ENCODE measurements at places on chromosomes 5 and 9.

- no peaks in the 10 kb centered on the region for H3K36me3 ChIP-seq
- H3K27ac ChIP-seq = no peak overlapping the region
- no peak for DNase-seq
- H3K4me3 ChIP-seq = no peak overlapping the region
- no peaks in the 10 kb centered on the region for H3K27me3 ChIP-seq
- no peaks in the 10 kb centered on the region for H3K4me1 ChIP-seq
Measured at GRCh38 chr5:86749841-86750240, 132.1 kb downstream of the COX7C start.

DNA sequence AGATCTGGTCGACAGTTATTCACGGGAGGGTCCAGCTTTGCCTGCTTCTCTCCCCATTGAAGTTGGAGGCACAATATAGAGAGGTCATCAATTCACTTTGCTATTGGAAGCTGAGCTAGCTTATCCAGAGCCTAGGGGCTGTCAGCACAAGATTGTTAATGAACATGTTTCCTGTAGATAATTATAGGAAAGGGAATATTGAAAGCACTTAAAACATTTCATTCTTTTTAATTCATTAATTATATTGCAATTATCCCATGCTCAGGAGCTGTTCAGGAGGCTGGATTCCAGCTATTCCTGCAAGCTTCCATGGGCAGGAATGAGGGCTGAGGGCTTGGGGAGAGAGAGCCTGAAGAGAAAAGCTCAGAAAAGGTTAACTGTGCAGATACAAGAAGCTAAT lies 153.1 kb upstream of the BRINP1 start:
- H3K36me3 ChIP-seq = no peaks in the 10 kb centered on the region
- H3K4me3 ChIP-seq = no peak overlapping the region

GRCh38 chr5:58044166-58044565 lies 415.7 kb downstream of the PLK2 start:
- no peaks in the 10 kb centered on the region for H3K36me3 ChIP-seq
- no peak overlapping the region for H3K27ac ChIP-seq
- no peaks in the 10 kb centered on the region for H3K4me1 ChIP-seq
- DNase-seq = no peak

DNA sequence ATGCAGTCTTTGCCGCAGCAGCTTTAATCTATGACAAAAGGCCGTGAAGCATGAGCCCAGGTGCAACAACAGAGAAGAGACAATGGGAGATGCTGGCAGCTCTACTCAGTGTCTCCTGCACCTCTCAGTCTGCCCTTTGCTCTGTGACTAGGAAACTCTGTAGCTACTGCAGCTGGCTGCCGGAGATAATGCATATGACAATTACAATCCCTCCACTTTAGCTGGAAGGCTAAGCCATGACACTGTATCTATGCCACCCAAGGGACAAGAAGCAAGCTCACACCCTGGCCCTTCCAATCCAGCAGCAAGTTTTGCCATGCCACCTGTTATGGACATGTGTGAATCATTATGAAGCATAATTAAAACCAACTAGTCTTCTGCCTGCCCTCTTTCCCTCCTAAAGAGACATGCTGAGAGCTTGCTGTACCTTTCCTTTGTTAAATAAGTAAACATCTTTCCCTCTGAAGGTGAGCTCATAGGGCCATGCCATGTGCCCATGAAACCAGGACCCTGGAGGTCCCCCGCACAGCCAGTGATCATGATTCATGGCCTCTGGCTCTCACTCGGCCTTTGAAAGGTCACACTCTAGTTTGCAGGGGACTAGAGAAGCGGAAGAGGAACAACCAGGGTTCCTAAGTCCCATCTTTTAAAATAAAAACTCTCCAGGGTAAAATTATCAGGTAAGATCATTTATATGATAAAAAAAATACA lies 219.4 kb downstream of the SPOCK1 start:
- no peaks in the 10 kb centered on the region for H3K4me1 ChIP-seq
- no peaks in the 10 kb centered on the region for H3K27me3 ChIP-seq
- H3K36me3 ChIP-seq = no peaks in the 10 kb centered on the region
- H3K27ac ChIP-seq = no peak overlapping the region
- no peak for DNase-seq

DNA sequence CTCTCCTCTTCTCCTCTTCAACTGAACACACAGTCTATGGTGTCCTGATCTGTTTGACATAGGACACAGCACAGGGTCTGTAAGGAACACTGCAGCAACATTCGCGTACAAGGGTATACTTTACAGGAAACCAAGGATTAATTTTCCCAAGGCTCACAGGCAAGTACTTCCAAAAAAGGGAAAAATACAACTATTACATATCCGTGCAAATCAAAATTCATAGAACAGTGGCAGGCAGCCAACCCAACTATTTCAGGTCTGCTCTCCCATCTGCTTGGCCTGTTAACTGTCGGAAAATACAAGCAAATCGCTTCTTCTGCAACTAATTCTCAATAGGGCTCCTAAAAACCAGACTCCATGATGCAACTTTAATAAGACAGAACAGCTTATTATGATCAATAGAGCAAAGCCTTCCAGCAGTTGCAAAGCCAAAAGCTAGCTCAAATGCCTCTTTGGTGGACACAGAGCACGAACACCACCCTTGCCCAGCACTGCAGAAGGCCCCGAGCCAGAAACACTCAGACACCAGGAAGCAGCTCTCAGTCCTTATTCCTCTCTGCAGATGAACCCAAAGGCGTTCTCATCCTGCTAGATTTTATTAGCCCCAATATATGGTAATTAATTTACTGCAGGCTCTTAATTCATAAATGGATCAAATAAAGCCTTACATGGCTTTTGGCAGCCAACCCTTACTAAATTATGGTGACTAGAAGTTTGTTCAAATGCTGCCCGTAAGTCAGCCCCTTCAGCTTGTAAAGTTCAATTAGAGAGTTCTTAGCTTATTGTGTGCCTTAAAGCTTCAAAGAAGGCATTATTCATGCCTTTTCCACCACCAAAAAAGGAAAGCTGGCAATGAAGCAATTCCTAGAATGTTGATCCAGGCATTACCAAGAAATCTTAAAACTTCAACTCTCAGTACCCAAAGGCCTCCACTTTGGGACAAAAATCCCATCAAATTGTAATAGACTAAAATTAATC lies 68.8 kb downstream of the ZNF608 start:
- H3K27me3 ChIP-seq = no peaks in the 10 kb centered on the region
- no peak for DNase-seq
- no peaks in the 10 kb centered on the region for H3K36me3 ChIP-seq
- H3K4me3 ChIP-seq = no peak overlapping the region
- no peaks in the 10 kb centered on the region for H3K4me1 ChIP-seq
- no peak overlapping the region for H3K27ac ChIP-seq

DNA sequence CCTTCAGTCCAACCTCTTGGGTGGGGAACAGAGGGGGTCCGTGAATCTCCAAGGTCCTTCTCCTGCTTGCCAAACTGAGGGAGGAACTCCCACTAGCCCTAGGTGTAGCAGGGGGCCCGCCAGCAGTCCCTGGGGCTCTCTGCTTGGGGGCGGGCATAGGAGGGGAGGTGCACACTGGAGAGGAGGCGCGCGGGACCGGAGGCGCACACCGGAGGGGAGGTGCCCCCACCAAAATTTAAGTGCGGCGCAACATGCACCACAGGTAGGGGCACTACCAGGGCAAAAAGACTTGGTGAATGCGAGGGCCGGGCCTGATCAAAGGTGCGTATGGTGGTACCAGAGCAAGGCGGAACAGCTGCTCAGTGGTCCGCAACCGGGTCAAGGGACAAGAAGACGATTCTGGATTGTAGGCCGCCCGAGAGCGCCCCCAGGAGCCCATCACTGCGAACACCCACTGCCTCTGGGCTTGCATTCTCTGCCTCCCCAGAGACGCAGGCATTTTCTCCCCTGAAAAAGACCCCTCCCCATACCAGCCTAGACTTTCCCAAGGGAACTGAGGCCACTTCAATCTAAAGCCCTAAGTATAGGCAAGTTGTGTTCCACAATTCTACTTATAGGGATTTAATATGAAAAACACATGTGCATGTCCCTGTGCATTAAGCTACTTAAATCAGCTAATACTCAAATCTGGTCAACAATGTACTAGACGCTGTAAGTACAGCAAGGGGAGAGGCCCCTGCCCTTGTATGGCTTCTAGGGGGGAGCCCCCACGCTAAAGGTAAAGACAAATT lies 50.6 kb downstream of the TGFBI start:
- H3K36me3 ChIP-seq = no peaks in the 10 kb centered on the region
- H3K27me3 ChIP-seq = peaks cover 56% of the 10 kb centered on the region
- H3K4me3 ChIP-seq = no peak overlapping the region
- no peak overlapping the region for H3K27ac ChIP-seq

DNA sequence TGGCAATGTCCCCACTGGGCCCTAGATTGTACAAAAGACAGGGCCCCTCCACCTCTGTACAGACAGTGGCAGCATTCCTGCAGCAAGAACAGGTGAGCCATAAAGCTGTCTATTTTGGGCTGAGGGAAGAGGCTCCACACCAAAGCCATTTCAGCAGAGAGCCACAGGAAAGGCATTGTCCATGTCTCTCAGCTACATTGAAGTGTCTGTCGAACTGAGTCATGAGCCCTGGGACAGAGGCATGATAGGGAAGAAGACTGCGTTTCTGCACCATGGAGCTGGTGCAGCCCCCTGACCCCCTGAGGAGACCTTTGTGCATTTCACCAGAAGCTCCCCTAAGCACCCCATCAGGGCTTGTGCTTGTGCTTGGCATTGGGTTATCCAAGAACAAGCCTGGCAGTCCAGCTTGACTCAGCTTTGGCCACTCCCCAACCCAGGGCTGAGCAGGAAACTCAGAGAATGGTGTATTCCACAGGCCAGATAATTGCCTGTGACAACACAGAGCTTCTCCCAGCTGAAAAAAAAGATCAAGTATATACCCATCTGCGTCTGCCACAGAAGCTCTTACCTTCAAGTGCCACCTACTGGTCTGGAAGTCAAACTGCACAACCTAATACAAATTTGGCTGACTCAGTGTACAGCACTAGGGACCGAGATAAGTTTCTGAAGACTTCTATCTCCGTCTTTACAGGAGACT lies 5.9 kb upstream of the FRMD3 start:
- H3K27ac ChIP-seq = no peak overlapping the region
- H3K27me3 ChIP-seq = peaks cover 12% of the 10 kb centered on the region
- DNase-seq = peak; percentile 37
- no peaks in the 10 kb centered on the region for H3K36me3 ChIP-seq
- H3K4me3 ChIP-seq = no peak overlapping the region

- H3K4me3 ChIP-seq = peak overlapping the region; percentile 73
- peak overlapping the region; percentile 86 for H3K27ac ChIP-seq
- no peak for DNase-seq
- peaks cover 18% of the 10 kb centered on the region for H3K36me3 ChIP-seq
- H3K4me1 ChIP-seq = peaks cover 15% of the 10 kb centered on the region
Measured at GRCh38 chr9:78236551-78236910, 656 bp downstream of the CEP78 start.

DNA sequence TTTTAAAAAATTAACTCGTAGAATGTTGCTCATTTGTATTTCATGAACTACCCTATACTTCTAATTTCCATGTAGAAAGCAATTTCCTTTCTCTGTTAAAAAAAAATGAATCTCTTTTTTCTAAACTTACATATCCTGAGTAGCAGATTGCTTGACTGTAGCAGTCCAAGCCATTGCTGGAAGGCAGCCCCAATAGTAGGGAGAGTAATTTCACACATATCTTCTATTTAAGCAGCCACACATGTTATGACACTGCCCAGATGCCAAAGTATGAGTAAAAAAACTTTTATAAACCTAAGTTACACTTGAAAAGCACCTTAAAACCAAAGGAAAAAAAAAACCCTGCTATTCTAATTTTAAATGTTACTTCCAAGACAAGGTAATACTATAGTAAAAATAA lies 69.6 kb downstream of the FBXL17 start:
- H3K4me3 ChIP-seq = no peak overlapping the region
- no peaks in the 10 kb centered on the region for H3K4me1 ChIP-seq
- H3K27ac ChIP-seq = no peak overlapping the region
- no peaks in the 10 kb centered on the region for H3K27me3 ChIP-seq
- H3K36me3 ChIP-seq = no peaks in the 10 kb centered on the region
